ENCODE measurements at places on chromosomes 11 and 22. TPM values are rescaled to one million over a fixed set of nuclear protein-coding genes. Genes with fewer than 3 reads are reported as not detected.

The TRIM29 gene
- 1.1 TPM for total RNA-seq

The KCTD17 gene
- total RNA-seq, result 27.6 TPM

The SHANK2 gene
- total RNA-seq, result 2.0 TPM

The RIMBP3C gene
- 0.39 TPM for total RNA-seq

The NXPE1 gene
- not detected for total RNA-seq

The MS4A15 gene
- total RNA-seq, result not detected

The EXPH5 gene
- total RNA-seq, result 0.39 TPM

The CRYAB gene
- total RNA-seq, result 6.5 TPM

The TRIM51 gene
- total RNA-seq, result not detected

The MAPK8IP1 gene
- total RNA-seq, result 7.4 TPM

The MUC5AC gene
- not detected for total RNA-seq

The PNPLA5 gene
- not detected for total RNA-seq

The PKP3 gene
- total RNA-seq, result 1.8 TPM

The SPA17 gene
- 12.1 TPM for total RNA-seq

The APLNR gene
- not detected for total RNA-seq

The OR4A16 gene
- total RNA-seq, result not detected

The TMPRSS5 gene
- not detected for total RNA-seq

The ARHGAP20 gene
- 6.2 TPM for total RNA-seq

The LMO2 gene
- total RNA-seq, result under 0.01 TPM

The XNDC1N gene
- total RNA-seq, result 12.3 TPM

The VSTM5 gene
- total RNA-seq, result 0.37 TPM

The FZD4 gene
- total RNA-seq, result 7.0 TPM

The GPR83 gene
- total RNA-seq, result under 0.01 TPM

The BCO2 gene
- 0.78 TPM for total RNA-seq

The C11orf16 gene
- total RNA-seq, result not detected

The GGT1 gene
- 0.39 TPM for total RNA-seq

The LIF gene
- total RNA-seq, result 1.5 TPM

The PRG3 gene
- not detected for total RNA-seq

The API5 gene
- total RNA-seq, result 76.6 TPM

The MAP6 gene
- 0.73 TPM for total RNA-seq

The PIH1D2 gene
- total RNA-seq, result 2.2 TPM

The YPEL4 gene
- total RNA-seq, result 0.73 TPM

The TNRC6B gene
- total RNA-seq, result 22.0 TPM

The GRIK4 gene
- not detected for total RNA-seq

The TUBA8 gene
- 0.39 TPM for total RNA-seq

The ZNF74 gene
- 7.0 TPM for total RNA-seq

The CFAP300 gene
- 5.1 TPM for total RNA-seq

The OLFML1 gene
- 10.7 TPM for total RNA-seq

The RIMBP3B gene
- total RNA-seq, result under 0.01 TPM

The C11orf65 gene
- total RNA-seq, result 0.39 TPM

The NLRP6 gene
- total RNA-seq, result under 0.01 TPM

The CAPN1 gene
- total RNA-seq, result 136 TPM

The CHRDL2 gene
- not detected for total RNA-seq

The MS4A14 gene
- total RNA-seq, result not detected

The LRRN4CL gene
- 38.2 TPM for total RNA-seq

The OR5A1 gene
- total RNA-seq, result not detected

The RBMXL2 gene
- not detected for total RNA-seq

The OR51B2 gene
- not detected for total RNA-seq

The ACRV1 gene
- not detected for total RNA-seq

The NOX4 gene
- total RNA-seq, result 0.37 TPM

The DDIAS gene
- total RNA-seq, result 8.0 TPM
